ENCODE measurements at places on chromosomes 12 and 14.
A peak's percentile ranks its signal among the peaks of the same experiment; 100 is the strongest.

DNA sequence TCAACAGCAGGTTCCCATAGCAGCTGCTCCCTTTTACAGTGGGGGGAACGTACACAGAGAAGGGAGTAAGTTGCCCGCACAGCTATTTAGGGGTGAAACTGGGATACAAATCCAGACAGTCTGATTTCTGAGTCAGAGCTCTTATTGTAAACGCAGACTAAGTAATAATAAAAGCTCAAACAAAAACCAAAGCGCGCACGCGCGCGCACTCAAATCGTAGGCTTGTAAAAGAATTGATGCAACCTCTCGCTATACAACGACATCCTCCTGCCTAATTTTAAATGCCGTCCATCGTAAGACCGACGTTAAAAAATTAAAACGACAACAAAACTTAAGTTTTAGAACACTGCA, 747 bp upstream of the DACT1 start:
- peak; percentile 23 for DNase-seq

- DNase-seq, result no peak
These were observed 43.9 kb downstream of the NINJ2 start for GRCh38 chr12:619346-619745.

GRCh38 chr14:99274346-99275221, 2.6 kb upstream of the BCL11B start:
- DNase-seq, result peak; percentile 83

DNA sequence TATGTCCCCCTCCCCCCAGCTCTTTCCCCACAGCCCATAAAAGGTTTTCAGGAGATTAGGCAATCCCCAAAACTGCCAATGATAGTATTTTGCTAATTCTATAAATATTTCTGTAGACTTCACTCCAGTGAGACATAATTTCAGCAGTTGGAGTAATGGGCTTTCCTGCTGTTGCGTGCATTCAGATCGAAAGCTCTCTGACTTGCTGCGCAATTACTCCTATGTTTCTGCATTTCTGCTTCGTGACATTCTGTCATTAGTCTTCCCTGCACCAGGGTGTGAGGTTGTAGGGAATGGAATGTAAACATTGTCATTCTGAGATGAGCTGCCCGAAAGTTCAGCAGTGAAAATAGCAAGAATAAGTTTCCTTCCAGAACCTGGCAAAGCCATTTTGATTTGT, 58.2 kb downstream of the SAMD4A start:
- DNase-seq, result no peak

DNA sequence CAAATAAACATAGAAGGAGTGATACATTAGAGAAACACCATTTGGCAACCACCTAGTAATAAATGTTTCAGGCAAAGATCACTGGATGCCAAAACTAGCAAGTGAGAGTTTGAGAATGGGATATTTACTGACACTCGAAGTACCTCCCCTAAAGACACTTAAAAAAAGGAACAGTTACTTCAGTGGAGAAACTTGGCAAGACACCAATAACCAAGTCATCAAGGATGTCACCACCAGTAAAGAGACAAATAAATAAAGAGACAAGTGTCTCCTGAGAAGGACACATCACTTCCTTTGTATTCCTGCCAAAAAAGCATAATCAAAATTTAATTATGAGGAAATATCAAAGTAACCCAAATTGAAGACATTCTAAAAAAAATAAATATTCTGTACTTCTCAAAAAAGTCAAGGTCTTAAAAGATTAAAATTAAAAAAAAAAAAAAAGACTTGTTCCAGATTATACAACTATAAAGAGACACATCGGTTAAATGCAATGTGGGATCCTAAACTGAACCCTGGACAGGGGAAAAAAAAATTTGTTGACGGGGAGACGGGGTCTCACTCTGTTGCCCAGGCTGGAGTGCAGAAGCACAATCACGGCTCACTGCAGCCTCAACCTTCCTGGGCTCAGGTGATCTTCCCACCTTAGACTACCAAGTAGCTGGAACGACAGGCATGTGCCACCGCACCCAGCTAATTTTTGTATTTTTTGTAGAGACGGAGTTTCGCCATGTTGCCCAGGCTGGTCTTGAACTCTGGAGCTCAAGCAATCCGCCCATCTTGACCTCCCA, 26.4 kb downstream of the TM7SF3 start:
- peak; percentile 31 for DNase-seq

DNA sequence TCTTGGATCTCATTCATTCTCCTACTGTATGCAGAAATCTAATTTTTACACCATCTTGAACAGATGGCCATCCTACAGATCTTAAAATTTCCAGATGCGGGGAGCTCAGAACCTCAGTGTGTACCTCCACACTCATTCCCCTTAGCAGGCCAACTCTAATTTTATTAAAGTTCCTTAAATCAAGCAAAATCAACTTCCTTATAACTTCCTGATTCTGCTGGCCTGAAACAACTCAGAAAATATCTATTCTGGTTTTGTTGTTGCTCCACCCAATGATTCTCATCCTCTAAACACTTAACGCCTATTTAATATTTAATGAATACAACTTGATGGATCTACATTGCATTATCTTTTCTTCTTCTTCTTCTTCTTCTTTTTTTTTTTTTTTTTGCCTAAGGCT, 3.1 kb downstream of the EMP1 start:
- no peak for DNase-seq

- peak; percentile 23 for DNase-seq
These were observed 162.2 kb upstream of the EGLN3 start for GRCh38 chr14:34113005-34113511.

DNA sequence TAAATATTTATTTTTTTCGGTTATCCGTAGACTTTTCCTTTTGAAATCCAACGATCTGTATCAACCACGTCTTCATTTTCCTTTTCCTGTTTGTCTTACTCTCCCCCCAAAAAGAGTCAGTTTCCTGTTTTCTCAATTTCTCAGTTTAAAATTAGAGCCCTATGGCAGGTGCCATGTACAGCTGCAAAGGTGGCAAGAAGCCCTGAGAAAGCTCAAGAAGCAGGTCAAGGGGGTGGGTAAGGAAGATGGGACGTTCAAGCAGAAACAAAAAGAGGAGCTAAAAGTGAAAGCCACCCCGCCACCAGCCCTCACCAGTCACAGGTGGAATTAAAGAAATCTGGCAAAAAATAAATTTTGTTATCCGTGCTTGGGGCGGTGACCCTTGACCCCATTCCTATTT, 26.7 kb downstream of the SLC35E3 start:
- no peak for DNase-seq

- no peak for DNase-seq
These were observed 67.8 kb upstream of the KCNH3 start for GRCh38 chr12:49470986-49471385.

GRCh38 chr14:93676416-93676958, 111.8 kb downstream of the PRIMA1 start:
- DNase-seq, result no peak

DNA sequence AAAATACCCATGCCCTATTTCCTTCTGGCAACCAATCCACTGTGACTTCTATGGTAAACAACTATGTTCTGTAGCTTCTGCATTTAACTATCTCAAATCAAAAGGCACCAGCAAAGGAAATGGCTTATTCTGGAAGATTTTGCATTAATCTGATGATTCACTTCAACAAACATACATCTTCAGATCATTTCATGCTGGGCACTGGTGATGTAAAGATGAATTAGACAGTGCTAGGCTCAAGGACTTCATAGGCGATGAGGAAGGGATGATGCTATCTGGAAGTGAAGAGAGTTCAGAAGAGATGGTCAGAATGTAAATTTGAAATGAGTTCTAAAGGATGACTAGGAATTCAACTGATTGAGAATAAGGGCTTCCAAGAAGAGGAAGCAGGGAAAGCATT, 363.3 kb downstream of the PAWR start:
- DNase-seq, result no peak

DNA sequence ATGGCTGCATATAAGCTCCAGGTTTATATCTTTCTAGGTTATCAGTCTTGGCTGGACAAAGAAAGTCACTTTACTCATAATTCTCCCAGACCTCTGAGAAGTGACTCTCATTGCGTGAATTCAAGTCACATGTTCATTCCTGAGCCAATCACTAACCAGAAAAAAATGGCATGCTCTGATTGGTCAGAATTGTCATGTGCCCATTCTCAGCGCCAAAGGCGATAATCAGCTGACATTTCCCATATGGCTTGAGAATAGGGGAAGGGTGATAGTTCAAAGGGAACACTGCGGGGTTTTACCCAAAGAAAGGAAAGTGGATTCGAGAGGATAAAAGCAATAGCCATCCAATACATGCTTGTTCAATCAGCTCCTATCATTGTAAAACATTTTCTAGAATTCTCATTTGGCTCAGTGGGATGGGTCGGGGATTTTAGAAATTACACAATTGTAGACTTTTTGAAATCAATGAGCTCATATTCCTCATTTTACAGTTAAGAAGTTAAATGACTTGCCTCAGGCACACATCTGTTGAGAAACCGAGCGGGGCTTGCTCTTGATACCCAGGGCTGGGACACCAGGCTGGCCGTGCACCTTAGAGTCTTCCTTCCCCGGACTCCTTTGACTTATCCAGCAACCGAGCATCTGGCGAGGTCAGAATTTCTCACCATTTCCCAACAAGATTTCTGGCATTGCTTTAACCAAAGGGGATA, 454.0 kb upstream of the TBX3 start:
- no peak for DNase-seq

DNA sequence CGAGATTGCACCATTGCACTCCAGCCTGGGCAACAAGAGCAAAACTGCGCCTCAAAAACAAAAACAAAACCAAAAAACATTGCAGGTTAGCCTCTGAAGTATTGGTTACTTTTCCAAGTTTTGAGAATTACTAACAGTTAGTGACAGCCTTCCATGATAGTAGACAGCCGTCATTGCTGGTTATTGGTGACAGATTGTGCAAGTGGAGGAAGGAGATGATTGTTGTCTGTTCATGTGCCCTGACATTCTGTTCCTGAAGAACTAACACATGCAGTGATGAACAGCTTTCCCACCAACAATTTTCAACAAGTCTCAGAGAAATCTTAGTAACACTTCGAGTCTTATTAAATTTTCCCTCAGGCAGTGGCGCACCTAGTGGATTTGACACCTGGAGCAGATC, 89.3 kb upstream of the NAP1L1 start:
- no peak for DNase-seq

- no peak for DNase-seq
These were observed 81.7 kb downstream of the TNFAIP2 start for GRCh38 chr14:103204852-103205540.

DNA sequence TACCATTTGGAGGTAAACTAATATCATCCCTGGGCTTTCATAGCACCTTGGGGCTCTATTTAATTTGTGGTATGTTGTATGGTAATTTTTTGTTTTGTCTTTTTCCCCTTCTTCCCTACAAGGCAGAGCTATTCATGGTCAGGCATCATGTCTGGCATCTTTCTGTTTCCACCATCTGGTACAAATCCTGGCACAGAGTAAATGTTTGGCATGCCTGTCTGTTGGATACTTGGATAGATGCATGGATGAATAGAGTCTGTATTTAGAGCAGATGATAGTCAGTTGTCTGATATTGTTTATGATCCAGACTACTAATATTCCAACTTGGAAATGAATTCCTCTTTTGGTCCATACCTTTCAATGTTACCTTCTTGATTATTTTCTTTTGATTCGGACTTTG, 139.8 kb downstream of the NEDD1 start:
- DNase-seq, result no peak

GRCh38 chr14:72479461-72479931, 414.4 kb downstream of the DPF3 start:
- DNase-seq, result peak; percentile 40

GRCh38 chr14:98028162-98028561, 1231.0 kb downstream of the VRK1 start:
- DNase-seq, result no peak

DNA sequence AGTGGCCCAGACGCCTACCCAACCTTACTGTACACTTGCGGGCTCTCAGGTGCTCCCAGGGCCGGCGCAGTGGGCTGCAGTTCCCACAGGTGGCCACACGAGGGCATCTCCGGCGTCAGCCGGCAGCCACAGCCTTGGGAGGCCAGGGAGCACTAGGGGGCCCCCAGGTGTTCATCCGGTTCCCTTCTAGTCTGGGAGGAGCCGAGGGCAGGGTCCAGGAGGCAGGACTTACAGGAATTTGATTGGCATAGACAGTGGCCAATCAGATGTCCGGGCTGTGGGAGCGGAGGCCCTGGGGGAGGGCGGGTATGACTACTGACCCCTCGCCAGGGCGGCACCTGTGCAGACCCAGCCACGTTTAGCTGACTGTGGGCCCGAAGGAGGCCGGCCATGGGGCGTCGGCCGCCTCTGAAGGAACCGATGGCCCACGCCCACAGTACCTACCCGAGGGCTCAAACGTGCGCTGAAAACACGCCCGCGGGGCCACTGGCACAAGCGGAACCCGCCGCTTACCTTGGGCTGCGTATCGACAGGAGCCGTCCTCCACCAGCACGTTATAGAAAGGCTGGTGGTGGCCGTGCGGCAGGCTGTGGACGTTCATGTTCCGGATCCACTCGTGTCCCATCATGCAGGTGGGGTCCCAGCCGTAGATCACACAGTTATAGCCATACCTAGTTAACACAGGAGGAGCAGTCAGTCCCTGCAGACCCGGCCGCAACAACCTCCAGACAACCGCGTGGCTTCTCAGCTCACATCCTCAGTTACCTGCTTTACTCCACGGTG, 34.8 kb downstream of the FBXO21 start:
- peak; percentile 92 for DNase-seq

DNA sequence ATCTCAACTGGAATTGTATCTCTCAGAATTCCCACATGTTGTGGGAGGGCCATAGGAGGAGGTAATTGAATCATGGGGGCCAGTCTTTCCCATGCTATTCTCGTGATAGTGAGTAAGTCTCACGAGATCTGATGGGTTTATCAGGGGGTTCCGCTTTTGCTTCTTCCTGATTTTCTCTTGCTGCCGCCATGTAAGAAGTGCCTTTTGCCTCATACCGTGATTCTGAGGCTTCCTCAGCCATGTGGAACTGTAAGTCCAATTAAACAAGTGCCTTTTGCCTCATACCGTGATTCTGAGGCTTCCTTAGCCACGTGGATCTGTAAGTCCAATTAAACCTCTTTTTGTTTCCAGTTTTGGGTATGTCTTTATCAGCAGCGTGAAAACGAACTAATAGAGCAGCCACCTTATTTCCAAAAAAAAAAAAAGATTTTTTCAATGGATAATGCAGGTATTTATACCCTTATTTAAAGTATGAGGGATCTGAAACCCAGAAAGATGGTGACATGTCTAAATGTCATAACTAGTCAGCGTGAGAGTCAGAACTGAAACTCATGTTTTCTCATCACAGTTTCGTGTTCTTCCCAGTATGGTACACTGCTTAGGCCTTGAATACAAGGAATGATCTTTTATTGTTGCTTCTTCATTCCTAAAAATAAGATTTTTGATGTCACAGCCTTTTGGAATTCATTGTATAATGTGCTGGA, 89.6 kb downstream of the ERC1 start:
- DNase-seq, result no peak

DNA sequence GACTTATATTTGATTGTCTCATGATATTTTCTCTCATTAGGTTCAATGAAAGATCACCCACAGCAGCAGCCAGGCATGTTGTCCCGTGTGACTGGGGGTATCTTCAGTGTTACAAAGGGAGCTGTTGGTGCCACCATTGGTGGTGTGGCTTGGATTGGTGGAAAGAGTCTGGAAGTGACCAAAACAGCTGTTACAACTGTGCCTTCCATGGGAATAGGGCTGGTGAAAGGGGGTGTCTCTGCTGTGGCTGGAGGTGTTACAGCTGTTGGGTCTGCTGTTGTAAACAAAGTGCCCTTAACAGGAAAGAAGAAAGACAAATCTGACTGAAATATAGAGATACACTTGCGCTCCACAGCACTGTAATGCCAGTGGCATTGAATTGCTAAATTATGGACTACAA, 15.4 kb downstream of the TMEM263 start:
- no peak for DNase-seq

- DNase-seq, result peak; percentile 12
These were observed 106.7 kb downstream of the CRADD start for GRCh38 chr12:93783832-93784231.

GRCh38 chr14:24843494-24843893, 206.5 kb downstream of the STXBP6 start:
- DNase-seq, result no peak
